ENCODE measurements at places on chromosomes 2 and 18.

GRCh38 chr2:216596236-216596979, 36.8 kb upstream of the IGFBP2 start:
- DNase-seq: no peak

DNA sequence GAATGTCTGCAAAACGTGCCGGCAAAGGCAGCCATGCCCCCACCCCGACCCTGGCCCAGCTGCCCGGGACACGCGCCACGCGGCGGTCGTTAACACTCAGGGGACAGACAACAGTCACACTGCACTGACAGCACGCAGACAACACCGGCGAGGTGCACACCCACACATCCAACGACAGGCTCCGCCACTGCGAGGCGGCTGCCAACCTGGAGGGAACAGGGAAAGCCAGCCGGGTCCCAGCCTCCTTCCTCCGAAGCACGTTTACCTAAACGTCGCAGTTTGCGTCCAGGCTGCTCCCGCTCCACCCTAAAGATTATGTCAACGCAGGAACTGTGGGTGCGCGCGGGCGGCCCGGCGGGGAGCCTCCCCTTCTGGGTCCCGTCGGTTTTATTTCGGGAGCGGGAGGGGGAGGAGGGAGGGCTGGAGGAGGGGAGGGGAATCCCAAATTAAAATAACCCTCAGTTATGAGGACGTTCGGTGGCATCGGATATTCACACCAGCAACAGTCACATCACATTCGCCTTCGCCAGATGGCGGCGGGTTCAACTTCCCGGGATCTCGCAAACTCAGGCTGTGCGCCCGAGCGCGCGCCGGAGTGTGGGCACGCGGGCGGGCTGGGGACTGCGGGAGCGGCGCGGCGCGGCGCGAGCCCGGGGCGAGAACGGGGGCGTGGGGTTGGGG, 644 bp downstream of the PTGR3 start:
- peak; percentile 53 for DNase-seq

- DNase-seq: no peak
These were observed 513.5 kb downstream of the TRIB2 start for GRCh38 chr2:13230221-13230620.

GRCh38 chr2:144376926-144377325, 143.0 kb downstream of the ZEB2 start:
- DNase-seq: no peak

GRCh38 chr18:36309436-36310391, 12.2 kb downstream of the FHOD3 start:
- no peak for DNase-seq

GRCh38 chr2:47867205-47867604, 39.1 kb downstream of the FBXO11 start:
- no peak for DNase-seq

- DNase-seq: no peak
These were observed 413.6 kb upstream of the KCNH7 start for GRCh38 chr2:163252199-163252598.

DNA sequence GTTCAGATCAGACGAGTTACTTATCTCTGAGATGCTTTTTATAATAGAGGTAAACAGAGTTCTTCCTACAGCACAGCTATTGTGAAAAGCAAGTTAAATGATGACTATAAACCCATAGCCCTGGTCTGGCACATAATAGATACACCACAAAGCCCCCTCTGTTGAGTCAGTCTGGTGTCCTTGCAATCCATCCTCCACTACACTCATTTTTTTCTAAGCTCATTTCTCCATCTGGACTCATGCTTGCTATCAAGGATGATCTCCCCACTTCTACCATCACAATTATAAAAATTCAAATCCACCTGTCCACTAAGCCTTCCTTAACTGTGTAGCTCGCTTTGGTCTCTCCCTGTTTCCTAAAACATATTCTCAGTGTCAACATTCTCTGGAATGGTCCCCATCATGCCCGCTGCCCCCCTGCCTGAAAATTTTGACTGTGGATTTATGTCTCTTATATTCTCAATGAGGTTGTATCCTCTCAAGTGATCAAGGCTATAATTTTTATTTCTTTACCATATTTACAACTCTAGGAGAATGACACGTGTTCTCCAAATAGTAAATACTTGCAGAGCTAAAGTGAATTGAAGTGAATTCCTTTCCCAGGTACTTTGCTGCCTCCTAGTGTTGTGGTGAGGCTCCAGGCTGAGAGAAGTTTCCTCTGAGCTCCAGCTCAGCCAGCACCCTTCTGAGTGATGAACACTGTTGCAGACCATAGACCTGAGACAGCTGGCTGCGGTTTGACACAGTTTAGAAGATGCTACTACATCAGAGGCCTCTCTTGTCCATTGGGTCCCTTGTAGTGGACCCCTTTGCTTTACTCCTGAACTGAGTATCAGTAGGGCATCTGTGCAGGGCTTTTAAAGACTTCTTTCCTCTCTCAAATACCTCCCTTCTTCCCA, 108.7 kb downstream of the DPP10 start:
- peak; percentile 27 for DNase-seq

DNA sequence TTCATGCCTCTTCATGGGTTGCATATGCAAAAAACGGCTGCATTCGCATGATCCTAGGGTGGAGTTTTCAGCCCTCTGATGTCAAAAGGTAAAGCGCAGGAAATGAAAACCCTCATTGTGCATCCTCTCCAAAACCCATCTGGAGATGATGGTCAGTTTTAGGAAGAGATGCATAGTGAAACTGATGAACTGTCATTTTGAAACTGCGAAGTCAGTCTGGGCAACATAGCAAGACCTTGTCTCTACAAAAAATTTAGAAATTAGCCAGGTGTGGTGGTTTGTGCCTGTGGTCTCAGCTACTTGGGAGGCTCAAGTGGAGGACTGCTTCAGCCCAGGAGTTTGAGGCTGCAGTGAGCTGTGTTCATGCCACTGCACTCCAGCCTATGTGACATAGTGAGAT, 2.5 kb upstream of the TTLL4 start:
- DNase-seq: no peak

DNA sequence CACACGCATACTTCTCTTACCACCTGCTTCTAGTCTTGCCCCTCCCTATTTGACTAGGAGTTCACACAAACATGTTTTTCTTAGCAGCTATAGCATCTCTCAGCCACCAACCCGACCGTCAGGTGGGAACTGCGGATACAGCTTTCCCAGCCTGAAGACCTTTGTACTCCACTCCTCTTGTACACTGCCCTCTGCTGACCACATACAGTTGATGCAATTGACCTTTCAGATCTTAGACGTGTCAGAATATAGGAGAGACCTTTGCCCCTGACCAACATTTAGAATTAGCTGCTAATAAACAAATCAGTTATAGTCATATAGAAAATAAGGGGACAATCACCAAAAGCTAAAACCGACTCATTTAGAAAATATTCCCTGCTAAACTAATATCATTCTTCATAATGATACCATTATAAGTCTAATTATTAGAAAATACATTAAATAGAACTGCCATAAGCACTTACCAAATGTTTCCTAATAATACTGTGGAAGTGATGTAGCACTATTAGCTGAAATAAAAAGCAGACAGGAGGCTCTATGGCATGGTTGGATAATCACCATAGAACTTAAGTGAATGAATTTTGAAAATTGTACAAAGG, 208.4 kb downstream of the RAD51AP2 start:
- peak; percentile 20 for DNase-seq

DNA sequence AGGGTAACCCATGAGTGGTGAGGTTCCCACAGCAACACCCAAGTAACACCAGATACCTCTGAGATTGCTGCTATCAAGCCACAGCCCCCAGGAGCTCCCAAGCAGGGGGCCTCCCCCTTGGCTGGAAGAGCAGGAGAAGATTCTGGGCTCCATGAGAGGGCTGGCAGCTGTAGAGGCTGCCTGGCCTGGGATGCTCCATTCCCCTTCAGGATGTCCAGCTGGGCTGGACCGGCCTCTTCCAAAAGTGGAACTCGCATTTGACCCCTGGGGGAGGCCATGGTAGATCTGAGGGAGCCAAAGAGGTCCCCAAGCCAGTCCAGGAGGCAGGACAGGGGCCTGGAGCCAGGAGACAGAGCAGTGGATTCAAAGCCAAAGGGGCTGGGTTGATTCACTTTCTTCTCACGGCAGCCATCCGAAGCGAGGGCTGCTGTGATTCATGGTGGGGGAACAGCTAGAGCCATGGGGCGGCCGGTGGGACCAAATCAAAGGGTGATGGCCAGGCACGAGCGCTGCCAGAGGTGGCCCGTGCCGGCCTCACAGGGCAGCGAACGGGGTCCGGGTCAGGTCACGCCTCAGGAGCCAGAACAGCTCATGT, 95.3 kb upstream of the ID2 start:
- no peak for DNase-seq

DNA sequence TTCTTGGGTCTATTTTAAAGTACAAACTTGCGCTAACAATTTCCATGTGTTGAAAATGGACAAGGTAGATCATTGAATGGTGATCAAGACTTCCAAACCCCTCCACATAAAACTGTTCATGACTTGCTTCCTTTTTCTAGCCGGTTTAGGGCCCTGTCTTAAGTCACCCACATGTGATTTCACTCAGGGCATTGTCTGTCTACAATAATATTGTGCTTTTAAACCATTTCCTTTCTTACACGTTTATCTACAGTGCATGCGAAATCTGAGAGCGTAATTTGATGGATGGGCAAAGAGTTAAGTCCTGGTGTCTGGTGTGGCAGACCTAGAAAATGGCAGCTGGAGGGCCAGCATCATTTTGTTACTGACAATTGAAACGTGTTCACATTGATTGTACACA, 2.0 kb upstream of the ZNF516 start:
- no peak for DNase-seq

- no peak for DNase-seq
These were observed 196.8 kb upstream of the CYRIA start for GRCh38 chr2:16862471-16862870.

Data from activated CD8-positive, alpha-beta T cell treated with anti-CD3 and anti-CD28 coated beads, Interleukin-2, amount 10 ng/mL, durations not matched to agents 7 days and 5 days (primary cell).